Cortex of kidney (tissue), 1 donor: ENCODE measurements at places on chromosomes 12 and 14.

GRCh38 chr14:85186082-85186481 is 343.9 kb upstream of the FLRT2 start:
- no peak for DNase-seq

DNA sequence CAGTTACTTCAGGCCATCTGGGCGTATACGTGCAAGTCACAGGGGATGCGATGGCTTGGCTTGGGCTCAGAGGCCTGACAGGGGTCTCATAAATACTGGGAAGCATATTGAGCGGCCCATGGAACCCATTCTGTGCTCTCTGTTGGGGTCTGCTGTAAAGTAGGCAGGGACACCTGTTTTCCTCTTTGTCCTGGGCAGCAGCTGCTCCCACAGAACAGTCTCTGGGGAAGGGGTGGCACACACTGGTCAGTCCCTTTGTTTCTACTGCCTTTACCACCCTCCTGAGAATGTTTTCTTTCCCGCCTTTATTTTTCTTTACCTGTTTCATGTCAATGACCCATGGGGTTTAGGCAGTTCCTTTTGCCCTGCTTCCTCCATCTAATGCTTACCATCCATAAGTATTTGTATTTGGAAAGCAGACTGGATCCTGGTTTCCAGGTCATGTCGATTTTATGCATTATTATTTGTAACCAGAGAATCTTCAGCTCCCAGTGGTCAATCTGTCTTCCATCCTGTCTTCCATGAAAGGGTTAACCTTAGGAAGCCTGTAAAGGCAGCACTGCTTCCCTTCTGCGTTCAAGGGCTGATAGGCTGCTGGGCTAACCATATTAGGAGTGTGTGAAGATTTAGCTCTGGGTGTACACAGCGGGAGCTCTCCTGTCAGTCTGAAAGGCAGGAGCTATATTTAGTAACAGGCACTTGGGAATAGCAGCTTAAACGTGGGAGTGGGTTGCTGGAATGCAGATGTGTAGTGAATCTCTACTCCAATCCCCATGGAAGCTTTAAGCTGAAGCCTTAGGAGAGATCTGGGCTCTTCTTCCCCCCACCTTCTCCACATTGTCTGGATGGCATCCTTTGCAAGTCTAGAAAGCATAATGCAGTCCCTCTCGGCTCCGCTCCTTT is 124.0 kb downstream of the DYRK2 start:
- DNase-seq: no peak

DNA sequence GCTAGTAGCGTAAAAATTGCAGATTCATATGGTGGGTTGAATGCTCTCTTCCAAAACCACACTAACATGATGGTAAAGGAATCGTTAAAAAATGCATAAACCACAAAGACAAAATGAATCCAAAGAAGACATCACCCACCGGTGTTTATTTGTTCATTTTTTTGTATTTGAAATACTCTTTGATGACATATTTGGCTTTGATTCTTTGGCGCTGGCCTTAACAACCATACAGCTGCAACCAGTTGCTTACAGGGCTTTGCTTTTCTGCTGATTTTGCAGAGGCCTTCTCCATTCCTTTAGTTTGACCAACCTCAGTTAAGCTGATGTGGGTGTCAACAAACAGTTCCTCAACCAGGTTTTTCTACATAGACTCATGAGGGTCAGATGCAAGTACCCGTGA is 103.5 kb downstream of the CACNA1C start:
- DNase-seq: no peak

DNA sequence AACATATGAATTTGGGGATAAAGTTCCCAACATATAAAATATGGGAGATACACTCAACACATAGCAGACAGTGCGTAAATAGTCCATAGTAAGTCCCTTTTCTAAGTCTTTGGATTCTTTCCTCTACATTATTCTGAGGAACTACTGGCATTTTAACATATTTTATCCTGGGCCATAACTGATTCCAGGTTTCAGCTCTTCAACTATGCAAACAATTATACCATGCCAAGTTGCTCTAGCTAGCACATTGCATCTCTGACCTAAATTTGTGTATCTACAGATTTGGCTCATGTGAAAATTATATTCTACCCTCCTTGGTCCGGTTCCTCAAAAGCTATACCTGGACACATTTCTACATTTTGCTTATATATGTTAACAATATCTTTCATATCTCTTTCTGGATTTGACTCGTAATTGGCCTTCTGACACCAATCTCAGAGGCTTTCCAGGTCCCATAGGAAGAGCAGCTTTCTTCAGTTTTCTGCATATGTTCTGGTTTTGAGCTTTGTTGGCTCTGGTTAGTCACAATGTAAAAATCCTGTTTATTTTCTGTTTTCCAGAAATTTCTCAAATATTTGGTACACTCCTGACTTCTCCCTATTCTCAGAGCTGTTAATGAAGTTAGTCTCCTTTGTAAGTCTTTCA is 305.4 kb downstream of the BMP4 start:
- no peak for DNase-seq

DNA sequence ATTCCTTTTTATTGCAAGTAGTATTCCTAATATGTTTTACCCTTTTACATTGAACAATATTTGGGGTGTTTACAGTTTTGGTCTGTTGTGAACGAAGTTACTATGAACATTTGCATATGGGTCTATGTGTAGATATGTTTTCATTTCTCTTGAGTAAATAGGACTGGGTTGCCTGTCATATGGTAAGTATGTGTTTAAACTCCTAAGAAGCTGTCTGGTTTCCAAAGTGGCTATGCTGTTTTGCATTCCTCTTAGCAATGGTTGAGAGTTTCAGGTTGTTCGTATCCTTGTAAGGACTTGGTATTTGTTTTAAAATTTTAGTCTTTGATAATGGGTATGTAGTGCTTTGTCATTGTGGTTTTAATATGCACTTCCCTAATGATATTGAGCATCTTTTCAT is 6.3 kb downstream of the METAP2 start:
- DNase-seq: no peak

- no peak for DNase-seq
These were observed 6.1 kb downstream of the KRT3 start for GRCh38 chr12:52789637-52790426.

DNA sequence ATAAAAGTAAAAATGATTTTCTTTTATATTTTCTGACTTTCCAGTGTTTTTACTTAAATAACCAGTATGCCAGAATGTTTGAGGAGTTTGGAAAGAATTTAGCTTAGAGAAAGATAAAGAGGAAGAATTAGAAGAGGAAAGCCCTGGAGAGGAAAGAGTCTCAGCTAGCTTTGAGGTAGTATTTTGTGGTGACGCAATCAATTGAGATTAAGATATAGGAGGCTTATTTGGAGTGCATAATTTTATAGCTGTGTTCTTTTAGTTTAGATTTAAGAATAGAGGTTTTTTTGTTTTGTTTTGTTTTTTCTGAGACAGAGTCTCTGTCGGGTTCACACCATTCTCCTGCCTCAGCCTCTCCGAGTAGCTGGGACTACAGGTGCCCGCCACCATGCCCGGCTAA is 18.1 kb downstream of the CLEC2B start:
- no peak for DNase-seq

- no peak for DNase-seq
These were observed 189.3 kb upstream of the CRY1 start for GRCh38 chr12:107282628-107283027.

GRCh38 chr12:67853204-67853603 is 136.0 kb upstream of the IFNG-AS1 start:
- DNase-seq: no peak

DNA sequence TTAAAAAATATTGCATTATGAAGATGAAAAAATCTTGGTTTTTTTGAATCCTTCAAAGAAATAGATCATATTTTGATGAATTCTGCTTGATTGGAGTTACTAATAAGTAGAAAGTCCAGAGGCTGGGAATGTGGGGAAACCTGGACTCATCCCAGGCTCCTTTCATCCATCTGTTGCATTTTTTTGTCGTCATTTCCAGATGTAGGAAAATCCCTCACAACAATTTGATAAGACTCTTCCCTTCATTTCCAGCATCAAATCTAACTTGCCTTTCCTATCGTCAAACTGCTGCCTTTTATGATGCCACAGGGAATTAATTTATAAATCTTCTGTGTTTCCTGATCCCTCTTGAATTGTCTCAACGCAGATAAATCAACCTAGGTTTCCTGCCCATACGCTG is 211.6 kb downstream of the FBXL14 start:
- no peak for DNase-seq

DNA sequence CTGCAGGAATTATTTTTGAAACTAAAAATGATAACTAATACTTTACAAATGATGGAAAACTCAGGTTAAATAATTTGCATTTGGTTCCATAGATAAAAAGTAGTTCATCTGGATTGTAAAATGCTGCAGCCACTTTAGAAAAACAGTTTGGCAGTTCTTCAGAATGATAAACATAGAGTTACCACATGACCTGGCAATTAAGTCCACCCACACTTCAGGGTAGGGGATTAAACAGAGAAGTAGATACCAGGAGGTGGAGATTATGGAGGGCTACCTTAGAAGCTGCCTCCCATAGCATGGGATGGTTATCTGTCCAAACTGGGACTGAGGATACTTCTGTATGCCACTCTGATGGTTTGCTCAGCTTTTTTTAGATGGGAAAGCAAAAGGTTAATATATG is 22.2 kb downstream of the ARF6 start:
- DNase-seq: no peak

DNA sequence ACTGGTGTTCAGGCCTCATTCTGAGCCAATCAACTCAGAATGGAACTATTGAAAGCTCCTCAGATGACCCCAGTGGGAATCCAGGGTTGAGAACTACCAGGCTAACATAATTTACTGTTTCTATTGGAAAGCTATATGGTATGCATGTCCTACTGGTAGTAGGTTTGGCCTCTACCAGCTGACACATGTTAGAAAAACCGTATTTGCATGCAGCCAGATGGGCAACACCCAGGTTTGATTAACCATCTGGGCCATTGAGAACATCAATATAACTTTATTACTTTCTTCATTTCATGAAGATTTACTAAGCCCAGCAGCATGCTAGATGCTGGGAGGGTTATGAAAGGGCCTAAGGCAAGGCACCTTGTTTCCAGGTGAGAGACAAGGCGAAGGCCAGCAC is 181.4 kb upstream of the PARP11 start:
- no peak for DNase-seq

- no peak for DNase-seq
These were observed 32.8 kb downstream of the MIA2 start for GRCh38 chr14:39266525-39266870.

DNA sequence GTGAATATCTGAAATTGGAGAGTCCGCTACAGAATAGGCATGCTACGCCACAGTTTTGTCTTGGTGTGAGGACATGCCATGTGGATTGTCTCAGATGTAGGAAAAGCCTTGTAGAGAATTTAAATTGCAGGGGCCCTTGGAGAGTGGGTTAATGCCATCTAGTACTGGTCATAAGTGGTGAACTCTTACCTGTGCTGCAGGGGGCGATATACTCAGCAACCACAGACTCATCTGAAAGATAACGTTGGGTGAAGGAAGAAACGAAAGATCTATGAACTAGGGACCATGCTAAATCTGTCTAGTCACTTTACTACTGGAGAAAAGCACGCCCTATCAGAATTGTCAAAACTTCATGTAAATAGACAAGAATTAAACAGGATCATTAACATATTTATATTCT is 33.7 kb upstream of the A2M start:
- DNase-seq: no peak

GRCh38 chr12:80033448-80033847 is 65.9 kb upstream of the OTOGL start:
- no peak for DNase-seq

GRCh38 chr12:56127888-56128669 is at the start of gene ESYT1:
Gene ESYT1 (plus strand): TSS chr12:56128267. CDS start chr12:56128320, 53 bp downstream.
- no peak for DNase-seq

DNA sequence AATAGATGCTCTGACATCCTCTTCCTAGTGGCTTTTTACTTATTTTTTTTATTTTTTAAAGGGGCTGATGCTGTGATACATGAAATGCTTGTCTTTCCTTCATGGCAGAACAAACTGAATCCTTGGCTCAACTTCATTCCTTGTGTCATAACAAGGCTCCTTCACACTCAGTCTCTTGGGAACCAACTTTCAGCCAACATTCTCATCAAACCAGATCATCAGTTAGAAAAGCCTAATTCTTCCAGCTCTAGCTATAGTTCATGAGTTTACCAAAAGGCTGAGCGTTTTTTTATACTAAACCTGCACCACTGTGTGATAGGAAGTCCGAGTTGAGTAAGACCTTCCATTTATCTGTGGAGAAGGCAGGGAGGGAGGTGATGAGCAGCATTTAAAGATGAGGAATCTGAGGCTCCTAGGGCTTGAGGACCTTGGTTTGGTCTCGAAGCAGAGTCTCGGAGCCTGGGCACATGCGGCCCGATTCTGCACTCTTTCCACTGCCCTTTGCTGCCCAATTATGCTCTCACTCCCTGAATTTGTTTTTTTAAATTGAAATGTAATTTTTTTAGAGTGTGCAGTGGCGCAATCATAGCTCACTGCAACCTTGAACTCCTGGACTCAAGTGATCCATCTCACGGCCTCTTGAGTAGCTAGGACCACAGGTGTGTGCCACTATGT is 8.2 kb downstream of the GPRC5D start:
- DNase-seq: no peak

DNA sequence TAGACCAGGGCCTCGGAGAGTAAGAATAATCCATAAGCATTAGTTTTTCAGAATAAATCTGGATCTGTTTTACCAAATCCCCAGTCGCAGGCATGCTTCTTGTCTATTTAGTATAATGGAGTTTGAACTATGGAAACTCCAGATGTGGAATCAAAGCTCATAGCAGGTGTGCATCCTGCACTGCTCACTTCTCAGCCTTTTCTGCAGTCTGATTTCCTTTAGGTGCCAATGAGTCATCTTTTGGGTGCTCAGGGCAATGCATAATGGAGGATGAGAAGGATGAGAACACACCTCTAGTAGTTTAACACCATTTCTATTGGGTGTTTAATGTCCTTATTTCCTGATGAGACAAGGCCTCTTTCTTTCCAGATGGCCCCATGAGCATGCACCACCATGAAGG is 961.2 kb downstream of the TMEM121 start:
- DNase-seq: no peak

- no peak for DNase-seq
These were observed 20.1 kb upstream of the CDK17 start for GRCh38 chr12:96420277-96420835.

- DNase-seq: no peak
These were observed 189.3 kb downstream of the DACT1 start for GRCh38 chr14:58826845-58827686.

- DNase-seq: no peak
These were observed 47.7 kb downstream of the CIT start for GRCh38 chr12:119829439-119829838.

DNA sequence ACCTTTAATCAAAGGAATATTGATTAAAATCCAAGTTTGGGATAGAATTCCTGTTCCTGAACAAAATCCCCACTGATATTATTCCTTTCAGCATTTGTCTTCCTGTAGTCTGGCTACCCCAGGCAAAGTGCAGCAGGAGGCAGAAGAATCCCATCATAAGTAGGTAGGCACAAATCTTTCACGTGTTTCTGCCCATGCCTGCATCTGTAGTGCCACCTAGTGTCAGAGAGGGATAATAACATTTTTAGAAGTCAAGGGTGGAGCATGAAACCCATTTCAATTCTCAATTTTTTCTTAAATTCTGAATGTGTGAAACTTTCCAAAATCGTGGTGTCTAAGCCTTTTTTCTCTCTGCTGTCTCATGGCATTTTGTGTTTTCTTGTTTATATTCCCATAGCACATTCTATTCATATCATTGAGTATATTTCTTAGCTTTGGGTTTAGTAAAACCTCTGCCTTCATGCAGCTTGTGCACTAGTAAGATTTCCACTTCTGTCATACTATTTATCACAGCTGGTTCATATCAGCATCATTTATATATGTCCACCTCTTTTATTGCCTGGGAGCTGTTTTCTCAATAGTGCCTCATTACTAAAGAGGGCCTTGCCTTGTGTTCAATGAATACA is 47.8 kb upstream of the RERG start:
- DNase-seq: no peak

GRCh38 chr12:38153737-38154061 is 162.9 kb upstream of the ALG10B start:
- no peak for DNase-seq
